ENCODE measurements at places on chromosomes 1 and 21. TPM values are rescaled to one million over a fixed set of nuclear protein-coding genes. Genes with fewer than 3 reads are reported as not detected.

GRCh38 chr1:202122639-202123335 is at the start of gene GPR37L1:
GPR37L1 (plus strand) TSS chr1:202122917; CDS start chr1:202122964, 47 bp downstream.
- no peak within 1 kb of the TSS for H3K4me3 ChIP-seq
- no peaks in the 10 kb centered on the region for H3K4me1 ChIP-seq
- peaks cover 13% of the 10 kb centered on the region for H3K27me3 ChIP-seq
- H3K27ac ChIP-seq: no peak within 1 kb of the TSS

DNA sequence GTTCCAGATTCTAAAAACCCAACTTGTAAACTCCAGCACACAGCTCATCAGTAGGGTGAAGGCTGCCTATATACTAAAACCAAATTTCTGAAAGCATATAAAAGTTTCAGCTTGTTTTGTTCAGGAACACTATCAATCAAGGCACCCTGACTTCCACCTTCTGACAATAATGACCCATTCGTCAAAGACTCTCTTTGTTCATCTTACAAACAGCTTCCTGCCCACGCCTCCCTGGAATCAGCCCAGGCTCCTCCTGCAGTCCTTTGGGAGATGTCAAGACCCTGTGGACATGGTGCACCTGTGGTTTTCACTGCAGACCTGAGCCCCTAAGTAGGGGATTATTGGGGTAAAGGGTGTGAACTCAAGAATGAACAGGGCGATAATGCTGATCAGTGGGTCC is 178.9 kb upstream of the CAMK1G start:
- no peaks in the 10 kb centered on the region for H3K36me3 ChIP-seq
- peaks cover 15% of the 10 kb centered on the region for H3K4me1 ChIP-seq
- H3K27ac ChIP-seq: no peak overlapping the region

DNA sequence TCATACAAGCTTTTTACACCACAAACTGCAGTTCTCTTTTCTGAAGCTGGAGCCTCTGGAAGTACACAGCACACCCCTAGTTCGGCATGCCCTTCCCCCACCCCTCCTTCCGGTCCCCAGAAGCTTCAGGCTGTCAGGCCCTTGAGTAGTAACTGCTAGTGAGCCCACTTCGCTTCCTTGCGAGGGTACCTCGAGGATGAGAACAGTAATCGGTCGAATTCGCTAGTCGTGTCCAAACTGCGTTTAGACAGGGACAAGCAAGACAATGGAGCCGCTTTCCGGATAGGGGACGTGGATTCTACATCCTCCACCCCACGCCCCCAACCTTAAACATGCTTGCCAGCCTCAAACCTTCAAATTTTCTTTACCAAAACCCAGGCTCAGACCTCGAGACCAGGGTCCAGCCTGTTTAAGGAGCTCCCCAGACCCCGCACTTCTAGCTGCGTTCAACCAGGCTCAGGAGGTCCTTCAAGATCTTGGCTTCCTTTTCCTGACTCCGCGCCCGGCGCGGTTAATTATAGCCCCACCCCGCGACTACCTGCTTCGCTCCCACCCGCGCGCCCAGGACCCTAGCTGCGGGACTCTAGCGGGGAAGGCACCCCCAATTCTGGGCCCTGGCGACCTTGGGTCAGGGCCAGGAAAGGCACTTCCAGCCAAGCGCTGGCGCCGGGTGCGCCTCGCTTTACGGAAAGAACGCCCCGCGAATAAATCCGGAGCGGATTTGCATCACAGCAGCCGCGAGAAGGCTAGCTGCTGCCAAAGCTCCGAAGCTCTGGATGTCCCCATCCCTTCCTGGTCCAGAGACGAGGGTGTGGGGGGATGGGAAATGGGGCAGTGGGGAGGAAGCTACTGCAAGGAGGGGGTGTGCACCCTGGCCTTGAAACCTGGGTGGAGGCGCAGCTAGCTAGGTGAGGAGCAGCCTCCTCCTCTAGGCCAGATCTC is 8.1 kb upstream of the TSPAN1 start:
- H3K36me3 ChIP-seq: no peaks in the 10 kb centered on the region
- no peak overlapping the region for H3K27ac ChIP-seq
- peaks cover 2% of the 10 kb centered on the region for H3K27me3 ChIP-seq
- H3K4me3 ChIP-seq: no peak overlapping the region
- peaks cover 6% of the 10 kb centered on the region for H3K4me1 ChIP-seq

DNA sequence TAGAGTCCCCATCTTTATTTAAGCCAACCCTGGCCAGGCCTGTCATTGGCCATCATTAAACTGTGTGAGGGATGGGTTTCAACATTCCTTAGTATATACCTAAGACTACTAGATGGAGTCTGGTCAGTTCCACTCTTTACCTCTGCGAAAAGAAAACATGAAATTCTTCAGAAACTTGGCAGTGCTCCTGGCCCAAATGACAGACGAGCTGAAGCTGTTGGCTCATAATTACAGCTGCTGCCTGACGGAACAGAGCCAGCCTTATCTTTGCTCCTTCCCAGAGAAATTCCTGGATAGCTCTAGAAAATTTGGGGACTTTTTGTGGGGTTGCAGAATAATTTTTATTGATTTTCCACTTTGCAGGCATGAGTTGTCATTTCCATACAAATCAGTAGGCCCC is 30.4 kb downstream of the NPHS2 start:
- H3K27me3 ChIP-seq: no peaks in the 10 kb centered on the region
- no peak overlapping the region for H3K4me3 ChIP-seq
- no peak for DNase-seq
- H3K36me3 ChIP-seq: no peaks in the 10 kb centered on the region

IRF2BP2 gene
- 154 TPM for total RNA-seq

- peak; percentile 34 for DNase-seq
- H3K4me1 ChIP-seq: no peaks in the 10 kb centered on the region
- no peak overlapping the region for H3K27ac ChIP-seq
These were observed 186.9 kb downstream of the RRAGC start for GRCh38 chr1:38672692-38673091.

DNA sequence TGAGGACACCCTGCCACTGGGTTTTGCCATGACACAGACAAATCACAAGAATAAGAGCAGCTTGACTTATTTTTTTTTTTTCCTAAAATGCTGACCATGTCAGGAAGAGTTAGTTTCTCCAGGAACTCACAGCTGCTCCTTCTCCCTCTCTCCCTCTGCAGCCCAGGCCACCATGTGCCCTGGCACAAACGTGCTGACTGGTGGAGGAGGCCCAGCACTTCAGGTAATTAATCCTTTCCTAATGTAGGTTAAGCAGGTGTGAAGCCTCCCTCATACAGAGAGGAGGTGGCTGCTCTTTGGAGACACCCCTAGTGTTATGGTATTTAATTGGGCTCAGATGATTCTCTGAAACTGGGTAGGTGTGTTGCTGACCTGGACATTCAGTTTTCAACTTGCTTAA is 129.8 kb upstream of the USH2A start:
- no peak overlapping the region for H3K4me3 ChIP-seq
- no peaks in the 10 kb centered on the region for H3K4me1 ChIP-seq
- no peak overlapping the region for H3K27ac ChIP-seq
- H3K36me3 ChIP-seq: no peaks in the 10 kb centered on the region

- H3K4me3 ChIP-seq: no peak overlapping the region
- H3K4me1 ChIP-seq: no peaks in the 10 kb centered on the region
- DNase-seq: no peak
These were observed 48.4 kb upstream of the RNPC3 start for GRCh38 chr1:103477101-103477500.

DNA sequence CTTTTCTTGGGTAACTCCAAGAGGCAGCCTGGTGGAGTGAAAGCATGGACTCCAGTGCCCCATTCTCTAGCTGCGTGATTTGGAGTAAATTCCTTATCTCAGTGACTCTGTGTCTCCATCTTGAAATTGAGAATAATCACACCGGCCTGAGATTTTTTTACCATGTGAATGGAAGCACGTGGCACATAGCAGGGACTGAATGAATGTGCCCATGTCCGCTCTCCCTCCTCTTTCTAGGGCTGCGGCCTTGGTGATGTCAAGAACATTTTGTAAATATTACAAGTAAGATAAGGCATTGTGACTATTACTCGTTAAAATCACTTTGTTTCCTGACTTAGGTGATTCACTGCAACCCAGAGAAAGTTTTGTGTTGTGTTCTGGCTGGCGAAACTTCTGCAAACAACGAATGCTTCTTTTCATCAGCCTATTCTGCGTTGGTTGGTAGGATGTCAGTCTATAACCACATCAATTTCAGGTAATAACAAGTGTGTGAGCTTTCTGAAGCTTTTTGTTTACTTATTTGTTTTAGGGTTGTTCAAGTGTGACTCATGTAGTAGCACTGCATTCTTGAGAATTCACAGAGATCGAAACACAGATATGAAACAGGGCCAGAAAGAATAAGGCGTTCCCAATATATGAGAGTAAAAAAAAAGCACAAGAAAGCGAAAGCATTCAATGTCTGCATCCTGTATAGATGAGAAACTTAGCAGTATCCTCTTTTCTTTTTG is 135.7 kb upstream of the SLC45A1 start:
- no peak for DNase-seq
- H3K4me1 ChIP-seq: peaks cover 5% of the 10 kb centered on the region
- H3K27me3 ChIP-seq: no peaks in the 10 kb centered on the region
- H3K27ac ChIP-seq: no peak overlapping the region
- no peak overlapping the region for H3K4me3 ChIP-seq
- H3K36me3 ChIP-seq: peaks cover 5% of the 10 kb centered on the region

DNA sequence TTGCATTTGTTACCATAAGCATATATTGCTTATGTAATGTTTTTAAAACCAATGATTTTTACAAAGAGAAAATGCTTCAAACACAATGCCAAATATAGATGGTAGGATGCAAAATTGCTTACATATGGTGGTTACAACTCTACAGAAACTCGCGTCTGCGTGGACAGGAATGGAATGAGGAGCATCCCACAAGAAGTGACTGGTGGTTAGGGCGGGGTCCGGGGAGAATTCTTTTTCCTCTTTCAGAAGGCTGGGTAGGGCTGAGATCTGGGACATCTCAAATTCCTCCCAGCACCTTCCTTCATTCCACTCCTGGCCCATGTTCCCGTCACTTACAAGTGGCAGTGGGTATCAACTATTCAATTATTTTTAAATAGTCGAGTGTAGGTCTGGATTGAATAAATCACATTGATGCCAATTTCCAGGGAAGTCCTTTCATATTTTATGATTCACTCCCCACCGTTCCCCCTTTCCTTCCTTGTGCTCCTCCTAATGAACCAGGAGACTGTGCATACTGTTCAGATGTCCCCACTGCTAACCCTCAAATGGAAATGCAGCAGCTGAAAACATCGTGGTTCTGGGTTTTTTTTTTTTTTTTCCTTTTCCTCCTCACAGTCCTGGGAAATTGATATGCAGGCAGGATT is 174.5 kb upstream of the POU3F1 start:
- H3K27me3 ChIP-seq: peaks cover 3% of the 10 kb centered on the region
- no peaks in the 10 kb centered on the region for H3K36me3 ChIP-seq
- peak overlapping the region; percentile 65 for H3K27ac ChIP-seq
- H3K4me3 ChIP-seq: no peak overlapping the region

GRCh38 chr1:234545517-234546386 is 64.2 kb downstream of the IRF2BP2 start:
- no peaks in the 10 kb centered on the region for H3K27me3 ChIP-seq
- H3K36me3 ChIP-seq: no peaks in the 10 kb centered on the region
- H3K4me1 ChIP-seq: peaks cover 23% of the 10 kb centered on the region
- no peak for DNase-seq
- no peak overlapping the region for H3K4me3 ChIP-seq

DNA sequence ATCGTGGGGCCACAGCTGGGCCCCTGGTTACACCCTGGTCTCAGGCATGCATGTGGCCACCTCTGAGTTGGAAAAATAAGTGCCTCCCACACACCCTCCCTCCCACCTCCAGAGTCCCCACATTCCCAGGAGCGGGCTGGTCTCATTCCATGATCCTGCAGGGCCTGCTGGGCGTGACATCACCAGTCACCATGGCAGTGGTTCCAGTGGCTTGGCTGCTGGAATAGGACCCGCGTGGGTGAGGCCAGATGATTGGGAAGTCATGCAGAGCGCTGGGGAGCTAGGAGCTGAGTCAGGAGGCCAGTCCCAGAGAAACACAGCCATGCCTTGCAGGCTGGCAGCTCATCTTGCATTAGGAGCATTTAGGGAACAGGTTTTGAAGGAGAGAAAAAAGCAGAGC is 125.4 kb upstream of the TMEM51 start:
- H3K36me3 ChIP-seq: peaks cover 7% of the 10 kb centered on the region
- DNase-seq: peak; percentile 89
- H3K4me1 ChIP-seq: peaks cover 72% of the 10 kb centered on the region
- no peaks in the 10 kb centered on the region for H3K27me3 ChIP-seq
